ENCODE measurements at places on chromosomes 4 and X. TPM values are rescaled to one million over a fixed set of nuclear protein-coding genes. Genes with fewer than 3 reads are reported as not detected.

The RNF128 gene
- 18.9 TPM for total RNA-seq

DNA sequence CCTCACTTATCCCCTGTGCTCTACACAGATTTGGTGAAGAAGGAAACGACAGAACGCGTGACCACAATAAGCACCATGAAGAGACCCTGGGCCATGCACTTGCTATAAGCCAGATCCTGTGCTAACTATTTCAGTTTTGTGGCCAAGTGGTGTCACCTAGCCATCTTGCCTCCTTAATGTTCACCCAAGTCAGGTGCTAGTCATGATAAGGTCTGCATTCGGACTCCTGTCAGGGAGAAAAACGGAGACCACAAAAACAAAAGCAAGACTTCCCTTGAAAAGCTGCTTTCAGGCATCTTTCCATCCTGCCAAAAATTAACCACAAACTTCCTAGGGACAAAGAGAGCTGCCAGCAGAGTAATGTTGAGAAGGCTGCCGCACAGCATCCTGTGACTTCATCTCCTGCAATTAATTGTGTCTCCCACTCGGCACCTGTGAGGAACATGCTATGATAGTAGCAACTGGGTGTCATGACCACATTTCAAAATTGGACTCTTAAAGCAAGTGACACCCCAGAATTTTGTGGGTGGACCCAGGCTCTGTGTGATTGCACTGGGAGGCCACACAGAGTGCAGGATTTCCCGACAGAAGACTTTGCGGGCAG, 8.8 kb upstream of the IDS start:
- peaks cover 5% of the 10 kb centered on the region for H3K4me1 ChIP-seq
- no peaks in the 10 kb centered on the region for H3K27me3 ChIP-seq
- no peak overlapping the region for H3K4me3 ChIP-seq

DNA sequence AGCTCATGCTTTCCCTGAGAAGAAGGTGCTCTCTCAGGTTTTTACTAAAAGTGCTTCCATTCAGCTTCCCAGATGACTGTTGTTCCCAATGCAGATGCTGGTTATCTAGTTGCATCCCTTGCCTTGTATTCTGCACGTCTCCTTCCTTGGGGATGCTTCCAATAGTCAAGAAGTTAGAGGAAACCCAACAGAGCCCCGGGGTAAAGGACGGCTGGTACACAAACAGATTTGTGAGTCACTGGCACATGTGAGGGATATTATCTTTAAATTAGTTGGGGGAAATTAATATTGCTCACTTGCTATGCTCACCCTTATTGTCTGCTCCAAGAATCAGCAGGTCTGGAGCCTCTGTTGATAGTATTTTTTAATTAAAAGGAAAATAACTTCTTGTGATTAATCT, 465.2 kb upstream of the BOD1L1 start:
- H3K4me3 ChIP-seq = no peak overlapping the region
- no peak for DNase-seq
- H3K4me1 ChIP-seq = no peaks in the 10 kb centered on the region
- H3K27ac ChIP-seq = no peak overlapping the region
- H3K27me3 ChIP-seq = no peaks in the 10 kb centered on the region
- no peaks in the 10 kb centered on the region for H3K36me3 ChIP-seq

GRCh38 chr4:138414202-138414601, 172.1 kb upstream of the SLC7A11 start:
- H3K4me3 ChIP-seq = no peak overlapping the region
- no peaks in the 10 kb centered on the region for H3K36me3 ChIP-seq
- no peaks in the 10 kb centered on the region for H3K27me3 ChIP-seq
- no peak for DNase-seq
- H3K4me1 ChIP-seq = peaks cover 12% of the 10 kb centered on the region

DNA sequence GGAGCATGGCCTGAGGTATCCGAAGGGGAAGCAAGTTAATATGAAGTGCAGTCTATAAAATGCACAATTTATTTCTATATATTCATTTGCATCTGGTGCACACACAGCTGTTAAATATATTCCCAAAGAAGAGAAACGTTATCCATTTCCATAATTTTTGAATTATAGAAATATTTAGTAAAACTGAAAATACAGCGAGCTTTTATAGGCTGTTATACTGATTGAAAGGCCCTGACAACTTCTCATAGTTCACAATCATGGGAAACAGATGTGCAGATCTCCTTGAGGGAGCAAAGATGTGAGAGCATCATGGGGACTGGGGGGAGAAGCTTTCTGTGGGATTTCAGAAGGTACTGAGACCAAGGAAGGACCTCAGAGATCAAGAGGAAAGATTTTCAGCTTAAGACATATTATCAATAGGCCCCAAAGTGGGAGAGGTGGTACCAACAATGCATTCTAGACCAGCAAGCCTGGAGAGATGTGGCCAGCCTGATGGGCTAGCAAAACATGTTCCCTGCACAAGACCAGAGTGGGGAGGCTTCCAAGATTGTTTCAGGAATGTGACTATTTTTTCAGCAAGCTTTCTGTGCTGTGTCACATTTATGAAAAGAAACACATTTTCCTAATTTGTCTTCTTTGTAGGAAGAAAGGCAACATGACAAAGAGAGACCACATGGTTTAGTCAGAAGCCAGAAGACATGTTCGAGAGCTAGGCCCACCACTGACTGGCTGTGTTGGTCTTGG, 256.0 kb upstream of the SFRP2 start:
- H3K27me3 ChIP-seq = no peaks in the 10 kb centered on the region
- H3K4me3 ChIP-seq = no peak overlapping the region
- DNase-seq = no peak
- peaks cover 16% of the 10 kb centered on the region for H3K4me1 ChIP-seq
- no peaks in the 10 kb centered on the region for H3K36me3 ChIP-seq
- no peak overlapping the region for H3K27ac ChIP-seq

Data from body of pancreas (tissue), 4 donors.